CD8-positive, alpha-beta T cell (primary cell): ENCODE measurements at places on chromosomes 6 and 20.

- DNase-seq, result no peak
Observed at GRCh38 chr6:109285366-109285765, 96.9 kb downstream of the CD164 start.

DNA sequence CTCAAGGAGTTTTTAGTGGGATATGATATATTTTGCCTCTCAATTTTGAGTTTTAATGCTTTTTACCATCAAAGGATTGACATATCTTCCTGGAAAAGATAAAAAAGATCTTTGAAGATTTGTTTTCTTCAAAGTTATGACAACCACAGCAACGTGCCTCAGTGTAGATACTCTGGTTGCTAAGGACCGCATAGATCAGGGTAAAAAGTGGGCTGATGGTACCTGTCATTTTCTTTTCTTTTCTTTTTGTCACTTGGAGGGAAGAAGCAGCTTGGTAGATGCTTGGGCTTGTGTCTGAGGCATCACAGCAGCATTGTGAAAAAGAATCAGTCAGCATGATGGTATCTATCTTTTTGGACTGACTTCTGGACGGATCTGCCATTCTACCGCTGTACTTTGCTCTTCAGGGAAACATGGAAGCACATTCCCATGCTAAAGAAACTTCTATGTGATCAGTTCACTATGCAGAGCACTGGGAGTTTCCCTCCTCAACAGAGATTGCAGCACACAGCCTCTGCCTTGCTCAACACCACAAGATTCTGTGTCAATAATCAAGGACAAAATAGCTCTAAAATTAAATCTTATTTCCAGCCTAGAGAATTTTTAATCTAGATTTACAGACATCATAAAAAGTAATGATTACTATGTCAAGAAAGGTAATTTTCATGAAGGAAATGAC is 54.8 kb upstream of the SGK1 start:
- DNase-seq, result no peak

- no peak for DNase-seq
Observed at GRCh38 chr6:21429291-21429690, 164.3 kb upstream of the SOX4 start.

- DNase-seq, result no peak
Observed at GRCh38 chr6:109303640-109304283, 78.5 kb downstream of the CD164 start.

- DNase-seq, result no peak
Observed at GRCh38 chr6:122651604-122652003, 41.4 kb downstream of the PKIB start.
